Left cardiac atrium (tissue), 4 donors: ENCODE measurements at places on chromosomes 7 and 10. TPM values are rescaled to one million over a fixed set of nuclear protein-coding genes. Genes with fewer than 3 reads are reported as not detected.

Gene CRHR2
- 0.44 TPM for total RNA-seq

Gene ASIC3
- total RNA-seq = 4.2 TPM

Gene C7orf57
- not detected for total RNA-seq

Gene OGDHL
- 4.2 TPM for total RNA-seq

DNA sequence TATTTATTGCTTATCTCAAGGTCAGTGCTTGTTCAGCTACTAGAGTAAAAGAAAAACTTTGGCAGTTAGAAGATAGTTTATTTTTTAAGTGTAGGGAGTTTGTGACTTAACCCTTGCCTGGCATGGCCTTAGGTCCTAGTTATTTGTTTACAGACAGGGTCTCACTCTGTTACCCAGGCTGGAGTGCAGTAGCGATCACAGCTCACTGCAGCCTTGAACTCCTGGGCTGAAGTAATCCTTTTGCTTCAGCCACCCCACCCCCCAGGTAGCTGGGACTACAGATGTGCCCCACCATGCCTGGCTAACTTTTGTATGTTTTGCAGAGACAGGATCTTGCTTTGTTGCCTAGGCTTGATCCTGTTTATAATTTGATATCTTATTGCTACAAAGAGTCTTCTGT lies 4.2 kb downstream of the ANLN start:
- no peak for DNase-seq

- DNase-seq = no peak
Measured at GRCh38 chr7:26954951-26955350, 90.6 kb upstream of the SKAP2 start.

DNA sequence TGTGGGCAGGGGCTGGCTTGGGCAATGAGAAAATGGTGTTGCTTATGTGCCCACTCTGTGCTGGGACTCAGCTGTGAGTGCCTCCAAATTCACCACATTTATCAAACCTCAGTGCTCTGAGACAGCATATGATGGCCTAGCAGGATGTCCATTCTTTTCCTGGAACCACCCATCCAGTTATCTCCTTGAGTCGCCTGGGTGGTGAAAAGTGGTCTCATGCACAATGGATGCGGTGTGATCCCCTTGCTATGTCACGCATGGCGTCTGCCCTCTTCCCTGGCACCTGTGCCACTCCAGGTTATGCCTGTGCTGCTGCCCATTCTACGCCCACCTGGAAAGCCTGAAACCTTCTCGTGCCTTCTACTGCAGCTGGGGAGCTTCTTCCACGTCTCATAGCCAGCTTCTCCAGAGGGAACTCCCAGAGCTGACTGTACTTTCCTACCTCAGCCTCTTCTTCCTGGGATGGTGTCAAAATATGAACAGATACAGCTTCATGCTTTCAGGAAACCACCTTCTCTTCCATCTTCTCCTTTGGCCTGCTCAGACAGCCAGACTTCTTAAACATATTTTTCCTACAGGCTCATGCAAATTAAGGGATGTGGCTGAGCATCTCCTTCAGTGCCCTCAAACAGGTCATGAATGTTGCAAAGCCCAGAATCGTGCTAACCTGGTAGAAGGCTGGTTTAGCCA lies 147.3 kb downstream of the PFKFB3 start:
- no peak for DNase-seq

DNA sequence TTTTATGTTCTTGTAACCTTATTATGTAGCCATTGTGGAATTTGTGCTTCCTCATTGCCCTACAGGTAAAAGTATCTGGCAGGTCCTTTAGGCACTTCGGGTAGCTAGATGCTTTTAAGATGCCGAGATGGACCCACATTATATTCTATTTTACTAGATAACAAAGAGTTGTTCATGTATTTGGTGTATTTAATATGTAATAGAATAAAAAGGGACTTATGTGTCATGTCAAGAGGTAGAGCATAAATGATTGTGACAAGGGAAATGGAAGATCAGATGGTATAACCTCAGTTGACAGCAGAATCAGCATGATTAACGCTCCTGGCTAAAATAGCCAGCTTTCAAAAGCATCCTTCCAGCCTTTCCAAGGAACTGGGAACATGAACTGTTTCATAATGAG lies 50.6 kb downstream of the NPY start:
- DNase-seq = no peak

DNA sequence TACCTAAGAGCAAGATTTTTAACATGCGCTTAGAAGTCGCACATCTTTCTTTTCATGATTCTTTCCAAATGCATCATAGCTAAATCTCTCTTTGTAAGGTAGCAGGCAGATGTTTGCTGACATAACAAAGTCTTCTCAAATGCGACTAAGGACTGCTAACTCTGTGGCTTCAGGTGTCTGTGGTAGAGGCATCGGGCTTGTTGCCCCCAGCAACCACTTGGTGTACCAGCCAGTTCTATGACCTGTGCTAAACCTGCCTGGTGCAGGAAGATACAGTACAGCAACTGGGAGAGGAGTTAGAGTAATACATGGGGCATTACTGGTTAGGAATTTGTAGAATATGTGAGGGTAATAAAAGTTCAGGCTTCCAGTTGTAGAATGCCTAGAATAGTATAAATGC lies 654.1 kb downstream of the NRG3 start:
- DNase-seq = no peak

- DNase-seq = peak; percentile 71
Measured at GRCh38 chr7:5248201-5248885, 34.4 kb upstream of the SLC29A4 start.

GRCh38 chr7:82275342-82275741 lies 168.2 kb downstream of the CACNA2D1 start:
- no peak for DNase-seq

DNA sequence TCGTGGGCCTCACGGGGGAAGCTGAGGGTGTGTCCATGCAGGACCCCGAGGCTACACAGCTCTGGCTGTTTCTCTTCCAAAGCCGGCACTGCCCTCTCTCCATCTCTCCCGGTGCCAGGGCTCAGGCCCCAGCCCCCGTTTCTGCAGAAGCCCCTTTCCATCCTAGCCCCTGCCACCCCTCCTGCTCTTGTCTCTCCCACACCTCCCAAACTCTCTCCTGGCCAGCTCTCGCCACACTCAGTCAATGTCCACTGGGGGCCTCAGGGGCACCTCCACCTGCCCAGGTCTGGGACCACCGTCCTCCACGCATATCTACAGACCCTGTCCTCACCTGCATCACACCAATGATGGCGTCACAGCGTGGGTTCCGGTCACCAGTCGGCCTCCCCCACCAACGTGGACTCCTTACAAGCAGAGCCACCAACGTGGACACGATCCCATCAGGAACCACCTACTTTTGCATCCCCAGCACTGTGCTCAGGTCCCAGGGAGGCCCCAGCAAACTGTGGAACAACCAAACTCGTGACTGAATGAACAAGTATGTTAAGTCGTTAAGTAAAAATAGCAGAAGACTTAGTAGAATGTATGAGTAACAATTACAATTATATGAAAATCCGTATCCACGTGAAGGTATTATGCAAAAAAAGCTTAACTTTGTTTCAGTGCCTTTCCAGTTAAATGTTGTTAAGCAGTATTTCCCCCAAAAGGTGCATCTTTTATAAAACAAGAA lies 38.4 kb downstream of the DIP2C start:
- DNase-seq = no peak
